ENCODE measurements at places on chromosomes 5 and 9.

GRCh38 chr5:162664846-162665245, 597.3 kb downstream of the GABRG2 start:
- no peak overlapping the region for H3K4me3 ChIP-seq
- no peak overlapping the region for H3K27ac ChIP-seq
- no peaks in the 10 kb centered on the region for H3K36me3 ChIP-seq
- H3K4me1 ChIP-seq: no peaks in the 10 kb centered on the region
- DNase-seq: no peak
- no peaks in the 10 kb centered on the region for H3K27me3 ChIP-seq

DNA sequence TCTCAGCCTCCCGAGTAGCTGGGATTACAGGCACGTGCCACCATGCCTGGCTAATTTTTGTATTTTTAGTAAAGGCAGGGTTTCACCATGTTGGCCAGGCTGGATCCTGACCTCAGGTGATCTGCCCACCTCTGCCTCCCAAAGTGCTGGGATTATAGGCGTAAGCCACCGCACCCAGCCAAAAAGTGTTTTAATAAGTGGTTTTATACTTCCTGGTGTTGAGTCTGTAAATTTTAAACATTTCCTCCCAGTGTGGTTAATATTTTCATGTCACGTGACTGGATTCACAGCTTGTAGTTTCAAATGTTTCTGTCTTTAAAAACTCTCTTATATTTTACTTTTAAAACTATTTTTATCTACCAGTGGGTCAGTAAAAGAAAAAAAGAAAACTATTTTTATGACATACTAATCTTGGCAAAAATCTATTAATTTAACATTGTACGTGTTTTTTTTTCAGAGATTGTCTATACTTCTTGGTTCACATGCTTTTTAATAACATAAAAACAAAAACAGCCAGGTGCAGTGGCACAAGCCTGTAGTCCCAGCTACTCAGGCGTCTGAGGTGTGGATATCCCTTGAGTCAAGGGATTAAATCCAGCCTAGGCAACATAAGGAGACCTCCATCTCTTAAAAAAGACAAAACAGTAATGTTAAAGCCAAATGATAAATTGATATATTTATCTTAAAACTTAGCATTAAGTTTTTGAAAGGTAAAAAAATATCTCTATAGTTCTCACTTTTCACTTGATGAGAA, 117.1 kb downstream of the DMXL1 start:
- peak overlapping the region; percentile 6 for H3K4me3 ChIP-seq
- no peaks in the 10 kb centered on the region for H3K27me3 ChIP-seq
- no peak for DNase-seq
- H3K36me3 ChIP-seq: no peaks in the 10 kb centered on the region
- peaks cover 10% of the 10 kb centered on the region for H3K4me1 ChIP-seq

- H3K27ac ChIP-seq: no peak overlapping the region
- H3K36me3 ChIP-seq: peaks cover 91% of the 10 kb centered on the region
- no peak overlapping the region for H3K4me3 ChIP-seq
- H3K4me1 ChIP-seq: no peaks in the 10 kb centered on the region
- DNase-seq: no peak
Measured at GRCh38 chr5:96783326-96783725, 24.4 kb downstream of the ERAP1 start.

GRCh38 chr9:94894094-94894699, 167.7 kb downstream of the AOPEP start:
- no peak overlapping the region for H3K27ac ChIP-seq
- H3K4me3 ChIP-seq: no peak overlapping the region
- no peaks in the 10 kb centered on the region for H3K4me1 ChIP-seq
- no peaks in the 10 kb centered on the region for H3K27me3 ChIP-seq

GRCh38 chr9:89825669-89826068, 220.9 kb downstream of the GADD45G start:
- H3K4me1 ChIP-seq: peaks cover 5% of the 10 kb centered on the region
- no peaks in the 10 kb centered on the region for H3K36me3 ChIP-seq
- H3K4me3 ChIP-seq: no peak overlapping the region

- H3K36me3 ChIP-seq: no peaks in the 10 kb centered on the region
- no peaks in the 10 kb centered on the region for H3K27me3 ChIP-seq
- no peak overlapping the region for H3K4me3 ChIP-seq
- H3K4me1 ChIP-seq: no peaks in the 10 kb centered on the region
Measured at GRCh38 chr5:119426057-119426456, 26.2 kb upstream of the HSD17B4 start.

DNA sequence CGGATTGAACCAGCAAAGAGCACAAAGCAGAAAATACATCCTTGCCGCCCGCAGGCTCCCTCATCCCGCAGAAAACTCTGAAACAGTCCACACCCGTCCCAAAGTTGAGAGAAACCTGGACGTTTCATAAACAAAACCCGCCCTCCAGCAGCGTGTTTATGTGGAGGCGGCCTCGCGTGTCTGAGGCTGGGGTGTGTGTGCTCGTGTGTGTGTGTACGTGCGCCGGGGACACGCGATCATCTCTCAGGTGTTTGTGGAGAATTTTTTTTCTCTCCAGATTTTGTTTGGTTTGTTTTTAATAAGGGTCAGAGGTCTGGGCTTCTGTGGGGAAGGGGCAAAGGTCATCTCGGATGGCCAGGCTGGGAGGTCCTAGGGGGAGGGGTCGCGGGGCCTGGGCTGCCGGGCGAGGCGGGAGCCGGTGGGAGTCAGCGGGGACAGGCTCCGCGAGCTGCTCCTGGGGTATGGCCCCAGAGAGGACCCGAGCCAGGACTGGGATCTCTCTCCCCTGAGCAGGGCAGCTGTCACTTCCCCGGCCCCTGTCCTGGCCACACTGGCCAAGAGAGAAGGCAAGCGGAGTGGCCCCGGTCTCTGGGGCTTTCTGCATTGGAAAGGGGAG, 206.4 kb downstream of the C9orf50 start:
- H3K27me3 ChIP-seq: no peaks in the 10 kb centered on the region
- H3K4me3 ChIP-seq: peak overlapping the region; percentile 63
- no peaks in the 10 kb centered on the region for H3K36me3 ChIP-seq
- peaks cover 35% of the 10 kb centered on the region for H3K4me1 ChIP-seq

- H3K4me1 ChIP-seq: peaks cover 47% of the 10 kb centered on the region
- no peak overlapping the region for H3K27ac ChIP-seq
- no peaks in the 10 kb centered on the region for H3K36me3 ChIP-seq
- DNase-seq: no peak
- H3K27me3 ChIP-seq: no peaks in the 10 kb centered on the region
Measured at GRCh38 chr5:10635867-10636350, 72.0 kb downstream of the ANKRD33B start.

GRCh38 chr5:107302441-107302840, 368.3 kb downstream of the EFNA5 start:
- H3K27ac ChIP-seq: no peak overlapping the region
- H3K4me1 ChIP-seq: no peaks in the 10 kb centered on the region
- H3K4me3 ChIP-seq: no peak overlapping the region

- H3K27ac ChIP-seq: peak overlapping the region; percentile 47
- no peak overlapping the region for H3K4me3 ChIP-seq
- H3K36me3 ChIP-seq: no peaks in the 10 kb centered on the region
- H3K27me3 ChIP-seq: no peaks in the 10 kb centered on the region
Measured at GRCh38 chr9:87793292-87793691, 67.4 kb downstream of the CTSL start.

DNA sequence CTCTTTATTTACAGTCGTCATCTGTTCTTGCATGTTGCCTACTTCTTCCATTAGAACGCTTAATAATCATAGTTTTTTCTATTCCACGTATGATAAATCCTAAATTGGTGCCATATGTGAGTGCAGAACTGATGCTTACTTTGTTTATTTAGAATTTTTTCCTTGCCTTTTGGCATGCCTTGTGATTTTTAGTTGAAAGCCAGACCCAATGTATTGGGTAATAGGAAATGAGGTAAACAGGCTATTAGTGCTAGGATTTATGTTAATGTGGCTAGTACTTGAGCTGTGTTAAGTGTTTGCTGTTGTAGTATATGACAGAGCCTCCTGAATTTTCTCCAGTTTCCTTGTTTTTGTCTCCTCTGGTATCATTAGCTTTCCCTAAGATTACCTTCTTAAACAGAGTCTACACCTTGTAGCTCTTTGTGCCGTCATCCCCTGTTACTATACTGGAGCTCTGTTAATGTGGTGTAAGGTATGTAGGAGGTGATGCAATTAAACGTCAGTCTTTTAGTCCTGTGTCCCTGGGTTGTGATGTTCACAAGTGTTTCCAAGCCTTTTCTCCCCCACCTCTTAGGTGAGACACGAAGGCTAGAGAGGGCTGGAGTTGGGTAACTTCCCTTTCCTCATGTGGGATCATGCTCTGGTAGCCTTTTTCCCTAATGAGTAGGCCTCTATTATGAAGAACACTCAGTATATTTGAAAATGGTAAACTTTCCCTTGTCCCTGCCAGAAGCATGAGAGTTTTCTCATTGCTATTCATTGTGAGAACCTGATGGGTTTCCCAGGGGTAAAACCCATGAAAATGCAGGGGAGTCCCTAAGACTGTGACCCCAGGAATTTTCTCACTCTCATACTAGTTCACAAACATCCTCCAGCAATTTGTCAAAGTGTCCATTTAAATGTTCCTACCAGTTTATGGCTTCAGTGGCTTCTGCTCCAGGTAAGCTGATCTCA, 21.2 kb downstream of the SPATA31D3 start:
- H3K36me3 ChIP-seq: no peaks in the 10 kb centered on the region
- no peak overlapping the region for H3K4me3 ChIP-seq
- H3K4me1 ChIP-seq: no peaks in the 10 kb centered on the region

DNA sequence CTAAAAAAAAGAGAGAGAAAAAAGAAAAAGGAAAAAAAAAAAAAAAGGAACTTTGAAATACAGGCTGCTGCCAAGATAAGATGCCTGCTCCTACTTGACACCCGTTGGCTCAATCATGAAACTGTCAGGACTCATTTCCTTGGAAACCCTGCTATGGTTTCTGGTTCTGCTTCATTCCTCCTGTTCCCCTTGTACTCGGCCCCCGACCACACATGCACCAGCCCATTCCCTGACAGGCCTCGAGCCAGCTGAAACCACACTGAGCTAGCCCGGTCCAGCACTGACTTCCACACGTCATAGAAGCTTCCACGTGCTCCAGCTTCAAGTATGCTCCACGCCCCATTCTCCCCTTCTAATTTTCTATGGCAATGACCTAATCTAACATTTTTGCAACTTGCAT, 93.2 kb downstream of the MYO10 start:
- H3K4me3 ChIP-seq: no peak overlapping the region
- DNase-seq: no peak
- H3K27me3 ChIP-seq: no peaks in the 10 kb centered on the region
- no peaks in the 10 kb centered on the region for H3K4me1 ChIP-seq

DNA sequence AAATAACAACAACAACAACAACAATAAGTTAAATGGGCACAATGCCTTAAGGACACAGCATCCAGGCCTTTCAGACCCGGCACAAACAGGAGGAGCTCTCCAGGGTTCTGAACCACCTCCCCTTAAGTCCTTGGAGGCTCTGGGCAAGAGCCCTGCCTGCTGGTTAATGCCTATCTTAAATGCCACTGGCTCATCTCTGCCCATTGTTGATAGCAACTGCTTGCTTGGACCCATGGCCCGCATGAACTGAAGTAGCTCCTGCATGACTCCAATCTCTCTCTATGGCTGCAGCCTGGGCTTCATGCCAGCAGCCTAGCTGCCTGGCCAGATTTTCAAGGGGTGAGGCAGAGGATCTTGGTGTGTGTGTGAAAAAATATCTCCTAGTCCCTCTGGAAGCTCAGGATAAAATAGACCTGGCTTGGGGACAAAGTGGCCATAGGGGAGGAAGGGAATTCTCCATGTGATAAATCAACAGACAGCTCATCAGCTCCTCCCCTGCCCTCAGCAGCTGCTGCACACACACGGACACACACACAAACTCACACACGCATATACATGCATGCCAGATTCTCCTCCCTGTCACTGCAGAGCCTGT, 27.4 kb downstream of the FAM219A start:
- H3K36me3 ChIP-seq: no peaks in the 10 kb centered on the region
- H3K4me3 ChIP-seq: no peak overlapping the region
- DNase-seq: no peak
- no peaks in the 10 kb centered on the region for H3K27me3 ChIP-seq
- no peaks in the 10 kb centered on the region for H3K4me1 ChIP-seq

GRCh38 chr9:69585571-69585970, 86.6 kb downstream of the APBA1 start:
- no peak overlapping the region for H3K27ac ChIP-seq
- no peaks in the 10 kb centered on the region for H3K36me3 ChIP-seq
- no peaks in the 10 kb centered on the region for H3K4me1 ChIP-seq
- no peak overlapping the region for H3K4me3 ChIP-seq

GRCh38 chr9:98099346-98099745, 19.7 kb downstream of the TRIM14 start:
- H3K4me1 ChIP-seq: peaks cover 95% of the 10 kb centered on the region
- H3K4me3 ChIP-seq: no peak overlapping the region
- no peaks in the 10 kb centered on the region for H3K27me3 ChIP-seq
- peak overlapping the region; percentile 74 for H3K27ac ChIP-seq

- no peaks in the 10 kb centered on the region for H3K4me1 ChIP-seq
- H3K27me3 ChIP-seq: no peaks in the 10 kb centered on the region
- H3K36me3 ChIP-seq: peaks cover 33% of the 10 kb centered on the region
- DNase-seq: no peak
- H3K4me3 ChIP-seq: no peak overlapping the region
Measured at GRCh38 chr9:35798658-35799374, 7.4 kb downstream of the NPR2 start.

GRCh38 chr5:124825250-124825982, 79.0 kb upstream of the ZNF608 start:
- no peak overlapping the region for H3K27ac ChIP-seq
- no peaks in the 10 kb centered on the region for H3K36me3 ChIP-seq
- no peaks in the 10 kb centered on the region for H3K4me1 ChIP-seq
- DNase-seq: no peak
- no peaks in the 10 kb centered on the region for H3K27me3 ChIP-seq
- no peak overlapping the region for H3K4me3 ChIP-seq

DNA sequence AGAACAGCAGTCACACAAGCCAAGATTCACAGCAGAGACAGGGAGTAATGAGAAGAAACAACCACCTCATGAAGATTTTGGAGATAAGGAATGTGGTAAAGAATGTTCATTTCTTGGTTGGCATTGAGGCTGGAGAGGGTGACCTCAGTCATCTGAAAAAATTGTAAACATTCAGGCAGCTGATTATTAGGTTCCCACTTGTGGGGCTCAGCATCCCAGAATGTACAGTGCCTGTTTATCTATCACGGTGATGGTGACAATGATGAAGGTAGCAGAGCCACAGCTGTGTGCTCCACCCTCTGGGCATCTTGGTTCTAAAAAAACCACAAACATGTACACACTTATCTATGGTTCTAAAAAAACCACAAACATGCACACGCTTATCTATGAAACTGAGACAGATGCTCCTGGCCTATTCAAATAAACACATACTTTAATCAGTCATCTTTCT, 143.9 kb upstream of the MOCS2 start:
- H3K27me3 ChIP-seq: no peaks in the 10 kb centered on the region
- no peaks in the 10 kb centered on the region for H3K36me3 ChIP-seq
- no peaks in the 10 kb centered on the region for H3K4me1 ChIP-seq
- DNase-seq: no peak

- H3K36me3 ChIP-seq: peaks cover 74% of the 10 kb centered on the region
- peaks cover 5% of the 10 kb centered on the region for H3K4me1 ChIP-seq
- no peak overlapping the region for H3K27ac ChIP-seq
- no peak for DNase-seq
Measured at GRCh38 chr9:89360465-89360864, 42.2 kb downstream of the SECISBP2 start.

- no peak for DNase-seq
- H3K27me3 ChIP-seq: no peaks in the 10 kb centered on the region
- H3K4me3 ChIP-seq: no peak overlapping the region
- no peak overlapping the region for H3K27ac ChIP-seq
Measured at GRCh38 chr5:172224996-172225395, 31.0 kb downstream of the EFCAB9 start.

GRCh38 chr5:159877894-159878448, 38.3 kb upstream of the ADRA1B start:
- no peaks in the 10 kb centered on the region for H3K36me3 ChIP-seq
- no peak overlapping the region for H3K4me3 ChIP-seq
- no peaks in the 10 kb centered on the region for H3K4me1 ChIP-seq
- H3K27me3 ChIP-seq: peaks cover 16% of the 10 kb centered on the region
- no peak overlapping the region for H3K27ac ChIP-seq

GRCh38 chr5:147734894-147735293, 47.6 kb downstream of the JAKMIP2 start:
- no peaks in the 10 kb centered on the region for H3K36me3 ChIP-seq
- H3K27ac ChIP-seq: no peak overlapping the region
- H3K4me1 ChIP-seq: no peaks in the 10 kb centered on the region

All from CD4-positive, alpha-beta T cell (primary cell).